ENCODE measurements at places on chromosomes 2 and 18. TPM values are rescaled to one million over a fixed set of nuclear protein-coding genes. Genes with fewer than 3 reads are reported as not detected.

CDC42EP3 gene
- total RNA-seq: 17.9 TPM

NYAP2 gene
- not detected for total RNA-seq

TMEM169 gene
- total RNA-seq: 0.37 TPM

UPP2 gene
- not detected for total RNA-seq

STAMBP gene
- 52.1 TPM for total RNA-seq

FZD7 gene
- total RNA-seq: 6.9 TPM

MORN2 gene
- total RNA-seq: 44.0 TPM

NTSR2 gene
- total RNA-seq: not detected

ASXL3 gene
- not detected for total RNA-seq

KCNK3 gene
- 1.5 TPM for total RNA-seq

ABCB11 gene
- not detected for total RNA-seq

ADCYAP1 gene
- total RNA-seq: not detected

MTA3 gene
- 29.5 TPM for total RNA-seq

RAB17 gene
- total RNA-seq: 0.12 TPM

CELF4 gene
- total RNA-seq: not detected

DNER gene
- total RNA-seq: 8.5 TPM

IL1F10 gene
- not detected for total RNA-seq

LRP1B gene
- not detected for total RNA-seq

NEU4 gene
- total RNA-seq: 0.33 TPM

ITGB6 gene
- 0.84 TPM for total RNA-seq

MARCHF4 gene
- total RNA-seq: 57.2 TPM

TUBB8B gene
- total RNA-seq: not detected

ITM2C gene
- 80.2 TPM for total RNA-seq

SATB2 gene
- total RNA-seq: 2.9 TPM

HOXD13 gene
- 0.34 TPM for total RNA-seq

GPR55 gene
- total RNA-seq: not detected

CYP1B1 gene
- total RNA-seq: 9.8 TPM

GKN1 gene
- total RNA-seq: 0.73 TPM

PTMA gene
- total RNA-seq: 1,602 TPM

ALPG gene
- total RNA-seq: not detected

KIDINS220 gene
- 16.8 TPM for total RNA-seq

PPP1R7 gene
- total RNA-seq: 61.4 TPM

NAT8 gene
- not detected for total RNA-seq

CRYBA2 gene
- not detected for total RNA-seq

CHRND gene
- total RNA-seq: not detected

MYOM1 gene
- 0.16 TPM for total RNA-seq

PLEKHB2 gene
- total RNA-seq: 71.2 TPM

CDH7 gene
- total RNA-seq: not detected

ANTXR1 gene
- 112 TPM for total RNA-seq

CDK15 gene
- total RNA-seq: not detected

RTP5 gene
- not detected for total RNA-seq

SETBP1 gene
- total RNA-seq: 0.58 TPM

REG1B gene
- total RNA-seq: not detected

SOX11 gene
- not detected for total RNA-seq

IL36A gene
- total RNA-seq: not detected

POLR1B gene
- total RNA-seq: 24.4 TPM

AQP4 gene
- not detected for total RNA-seq

UGT1A3 gene
- total RNA-seq: 0.13 TPM

CENPA gene
- total RNA-seq: 52.8 TPM

CD28 gene
- not detected for total RNA-seq

CACNB4 gene
- 0.14 TPM for total RNA-seq

IL1B gene
- 0.18 TPM for total RNA-seq

KANSL1L gene
- total RNA-seq: 0.66 TPM

ATP6V1B1 gene
- total RNA-seq: 2.3 TPM

PSMA8 gene
- total RNA-seq: not detected

KHK gene
- 12.4 TPM for total RNA-seq

ABHD1 gene
- 1.9 TPM for total RNA-seq

MROH2A gene
- 0.10 TPM for total RNA-seq

CDCA7 gene
- 44.7 TPM for total RNA-seq

Data from A549 treated with CpdA at 1 μM for 4 hours (cell line).